ENCODE measurements at places on chromosomes 7 and 10.

- peak; percentile 83 for DNase-seq
These were observed 179.3 kb downstream of the TFEC start for GRCh38 chr7:115851291-115851690.

GRCh38 chr7:134533288-134533771, 6.0 kb downstream of the AKR1B10 start:
- peak; percentile 29 for DNase-seq

DNA sequence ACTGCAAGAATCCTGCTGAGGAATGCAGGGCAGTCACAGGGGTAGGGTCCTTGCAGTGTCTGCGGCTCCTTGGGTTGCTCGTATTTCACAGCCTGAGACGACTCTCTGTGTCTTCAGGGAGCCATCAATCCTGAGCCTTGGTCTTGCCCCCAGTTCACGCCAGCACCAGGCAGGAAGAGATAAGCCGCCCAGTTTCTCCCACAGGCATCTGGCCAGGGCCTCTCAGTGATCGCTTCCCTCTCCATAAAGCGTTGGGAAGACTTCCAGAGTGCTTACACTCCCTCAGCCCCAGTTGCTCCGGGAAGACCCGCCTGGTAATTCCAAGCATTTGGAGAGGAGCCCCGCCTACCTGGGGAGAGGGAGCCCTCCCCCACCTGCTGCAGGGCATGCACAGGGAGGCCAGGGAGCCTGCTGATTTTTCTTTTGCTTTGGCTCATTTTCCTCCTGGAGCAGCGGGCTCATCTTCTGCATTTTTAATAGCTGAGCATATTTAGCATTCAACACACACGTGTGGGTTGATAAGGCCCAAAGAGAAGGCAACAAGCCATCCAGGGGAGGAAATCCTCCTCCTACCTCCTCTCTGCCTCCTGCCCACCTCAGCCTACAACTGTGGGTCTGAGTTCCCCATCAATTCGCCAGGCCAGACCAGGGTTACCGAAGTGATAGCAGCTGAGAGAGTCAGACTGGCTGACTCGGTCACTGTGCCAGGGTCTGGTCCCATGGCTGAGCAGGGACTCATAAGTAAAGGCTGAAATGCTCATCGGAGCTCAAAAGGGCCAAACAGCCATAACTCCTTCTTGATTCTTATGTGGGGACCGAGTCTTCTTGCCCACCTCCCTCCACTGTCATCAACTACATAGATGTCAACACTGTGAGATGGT, 74.4 kb upstream of the EFCAB10 start:
- DNase-seq = peak; percentile 34

DNA sequence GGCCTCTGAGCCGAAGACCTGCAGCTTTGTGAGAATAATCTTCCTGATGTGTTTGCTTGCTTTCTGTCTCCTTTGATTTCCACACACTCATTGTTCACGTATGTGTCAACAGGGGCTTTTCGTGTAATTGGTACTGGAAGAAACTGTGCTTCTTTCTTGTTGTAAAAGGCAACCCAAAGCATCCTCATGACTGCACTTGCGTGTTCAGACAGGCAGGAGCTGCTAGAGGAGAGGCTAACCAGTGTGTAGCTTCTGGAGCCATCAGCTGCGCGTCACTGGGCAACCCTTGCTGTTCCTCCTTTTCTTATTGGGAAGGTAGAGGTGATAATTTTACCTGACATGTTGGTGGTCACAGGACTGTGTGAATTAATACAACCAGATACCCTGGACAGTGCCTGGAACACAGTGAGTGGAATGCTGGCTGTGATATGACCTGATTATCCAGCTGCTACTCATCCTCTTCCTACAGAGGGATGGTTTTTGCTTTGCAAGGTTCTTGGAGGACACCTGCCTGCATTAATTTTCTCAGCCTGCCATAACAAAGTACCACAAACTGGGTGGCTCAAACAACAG, 213.0 kb downstream of the ABCA13 start:
- DNase-seq = no peak

GRCh38 chr10:129949891-129950291, 14.2 kb downstream of the EBF3 start:
- DNase-seq = peak; percentile 47

DNA sequence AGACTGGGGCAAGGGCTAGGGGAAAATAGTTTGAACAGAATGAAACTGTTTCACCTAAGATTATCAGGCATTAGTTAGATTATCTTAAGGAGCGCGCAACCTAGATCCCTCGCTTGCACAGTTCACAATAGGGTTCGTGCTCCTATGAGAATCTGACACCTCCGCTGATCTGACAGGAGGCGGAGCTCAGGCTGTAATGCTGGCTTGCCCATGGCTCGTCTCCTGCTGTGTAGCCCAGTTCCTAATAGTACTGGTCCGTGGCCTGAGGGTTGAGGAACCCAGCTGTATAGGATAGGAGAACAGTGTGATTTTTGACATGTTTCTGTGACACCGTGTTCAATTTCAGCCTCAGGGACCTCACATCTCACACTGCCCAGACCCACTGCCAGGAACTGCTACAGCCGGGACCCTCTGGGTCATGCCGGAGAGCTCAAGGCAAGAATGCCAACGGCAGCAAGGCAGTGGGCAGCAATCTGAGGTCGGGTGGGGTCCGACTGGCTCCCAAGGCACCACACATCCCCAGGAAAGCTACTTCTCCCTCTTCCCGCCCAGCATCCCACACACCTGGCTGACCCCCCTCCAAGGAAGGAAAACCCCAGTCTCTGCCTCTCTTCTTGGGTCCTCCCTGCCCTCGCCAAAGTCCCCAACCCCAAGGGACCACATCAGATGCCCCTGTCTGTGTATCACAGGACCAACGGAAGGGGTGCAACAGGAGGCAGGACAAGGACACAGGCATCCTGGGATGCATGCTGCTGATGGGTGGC, 31.7 kb downstream of the CAMK2B start:
- no peak for DNase-seq

GRCh38 chr10:76133597-76134255, 702.3 kb downstream of the LRMDA start:
- no peak for DNase-seq

DNA sequence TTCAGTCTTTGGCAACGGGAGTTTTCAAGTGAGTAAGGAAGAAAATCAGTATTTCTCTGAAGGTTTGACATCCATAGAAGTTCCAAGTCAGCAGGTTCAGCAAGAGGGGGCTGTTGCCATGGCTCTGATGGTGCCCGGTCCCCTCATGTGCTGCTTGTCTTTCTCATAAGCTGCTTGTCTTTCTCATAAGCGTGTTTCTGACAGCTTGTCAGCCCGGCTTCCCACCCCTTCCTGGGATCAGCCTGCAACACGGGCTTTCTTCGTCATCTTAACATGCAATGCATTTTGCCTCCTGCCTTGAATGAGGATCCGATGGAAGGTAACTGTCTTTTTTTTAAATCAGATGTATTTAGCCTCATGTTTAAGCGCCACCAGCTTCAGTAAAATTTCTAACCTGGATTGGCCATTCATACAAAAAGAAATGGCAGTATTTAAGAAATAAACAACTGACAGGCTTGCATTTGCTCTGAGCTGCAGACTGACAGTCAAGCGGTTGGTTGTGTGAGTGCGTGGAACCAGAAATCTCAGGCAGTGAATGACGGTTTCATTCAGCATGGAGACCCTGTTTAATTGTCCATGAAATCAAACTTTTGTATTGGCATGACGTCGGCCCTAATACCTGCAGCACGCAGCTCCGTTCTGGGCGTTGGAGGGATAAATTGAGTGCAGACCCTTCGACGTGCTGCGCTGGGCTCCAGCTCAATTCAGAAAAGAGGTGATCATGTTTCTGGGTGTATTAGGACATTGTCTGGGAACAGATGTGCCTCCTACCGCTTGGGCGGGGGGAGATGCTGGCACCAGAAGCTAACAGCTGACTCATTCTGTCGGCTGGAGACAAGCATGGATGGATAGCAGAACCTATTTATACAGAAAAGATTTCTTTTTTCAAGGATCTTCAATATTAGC, 454.7 kb upstream of the FOXK1 start:
- DNase-seq = peak; percentile 9

DNA sequence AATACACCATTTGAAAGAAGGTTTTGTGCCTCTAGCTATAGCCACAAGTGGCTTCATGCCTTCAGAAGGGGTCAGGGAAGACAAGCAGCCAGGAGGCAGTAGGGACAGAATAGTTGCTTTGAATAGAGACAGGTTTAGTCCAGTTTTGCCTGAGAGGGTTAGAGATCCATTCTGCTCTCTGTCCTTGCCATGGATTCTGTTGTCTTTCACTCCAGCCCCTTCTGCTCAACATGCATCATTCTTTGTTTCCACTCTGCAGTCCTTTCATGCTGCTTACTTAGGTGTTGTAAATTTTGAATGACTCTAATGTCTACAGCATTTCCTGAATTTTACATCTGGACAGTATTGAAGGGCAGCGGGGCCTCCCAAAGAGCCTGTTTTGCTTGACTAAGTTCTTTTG, 60.3 kb downstream of the CNTNAP2 start:
- no peak for DNase-seq

DNA sequence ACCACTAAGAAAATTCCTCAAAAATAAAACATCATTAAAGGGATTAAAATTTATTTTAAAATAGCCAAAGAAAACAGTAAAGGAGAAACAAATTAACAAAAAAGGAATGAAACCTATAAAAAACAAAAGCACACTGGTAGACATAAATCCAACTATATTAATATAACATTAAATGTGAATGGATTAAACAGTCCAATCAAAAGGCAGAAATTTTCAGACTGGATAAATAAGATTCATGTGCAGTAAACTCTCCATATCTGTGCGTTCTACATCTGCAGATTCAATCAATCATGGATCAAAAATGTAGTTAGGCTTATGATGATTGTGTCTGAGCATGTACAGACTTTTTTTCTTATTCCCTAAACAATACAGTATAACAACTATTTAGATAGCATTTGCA, 42.6 kb downstream of the ZNF518A start:
- no peak for DNase-seq

GRCh38 chr7:75711656-75712514, 26.9 kb downstream of the HIP1 start:
- DNase-seq = peak; percentile 78

GRCh38 chr10:12448340-12448728, 99.0 kb downstream of the CAMK1D start:
- no peak for DNase-seq

DNA sequence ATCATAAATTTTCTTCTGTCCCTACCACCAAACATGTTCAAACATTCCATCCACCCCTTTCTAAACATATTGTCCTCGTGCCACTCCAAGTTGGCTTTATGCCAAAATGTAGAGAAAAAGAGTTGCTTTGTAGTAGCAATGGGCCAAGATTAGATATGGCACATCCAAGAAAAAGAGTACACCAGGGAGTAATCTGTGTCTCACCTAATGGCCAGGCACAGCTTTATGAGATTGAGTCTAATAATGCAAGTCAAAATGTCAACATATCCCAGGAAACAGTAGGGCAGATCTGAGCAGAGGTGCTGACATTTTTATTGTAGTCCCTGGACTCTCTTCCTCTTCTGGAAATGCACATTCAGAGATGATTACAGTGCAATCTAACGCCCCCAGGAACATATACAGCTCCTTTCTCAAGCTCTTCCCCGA, 5.7 kb upstream of the OR6V1 start:
- DNase-seq = no peak

DNA sequence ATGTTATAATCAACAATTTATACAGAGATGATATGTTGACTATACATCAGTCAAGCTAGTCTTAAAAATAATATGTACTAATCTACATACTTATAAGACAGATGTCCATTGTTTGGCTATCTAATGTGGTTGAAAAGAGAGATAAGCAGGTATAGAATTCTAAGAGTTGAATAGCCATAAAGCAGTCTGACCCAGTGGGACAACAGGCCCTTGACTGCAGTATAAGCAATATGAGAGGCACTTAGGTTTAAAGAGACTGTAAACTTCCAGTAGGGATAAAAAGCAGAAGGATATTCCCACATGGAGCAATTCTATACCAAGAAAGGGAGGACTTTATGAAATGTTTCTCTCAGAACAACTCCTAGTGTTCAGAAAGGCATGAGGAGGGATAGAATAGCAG, 139.3 kb downstream of the ELAPOR2 start:
- DNase-seq = no peak

GRCh38 chr10:35659456-35659855, 17.4 kb upstream of the FZD8 start:
- no peak for DNase-seq

GRCh38 chr10:26939290-26939961, 78.7 kb upstream of the ABI1 start:
- DNase-seq = no peak
